HT1080 (cell line): ENCODE measurements at places on chromosomes 7 and 10.

DNA sequence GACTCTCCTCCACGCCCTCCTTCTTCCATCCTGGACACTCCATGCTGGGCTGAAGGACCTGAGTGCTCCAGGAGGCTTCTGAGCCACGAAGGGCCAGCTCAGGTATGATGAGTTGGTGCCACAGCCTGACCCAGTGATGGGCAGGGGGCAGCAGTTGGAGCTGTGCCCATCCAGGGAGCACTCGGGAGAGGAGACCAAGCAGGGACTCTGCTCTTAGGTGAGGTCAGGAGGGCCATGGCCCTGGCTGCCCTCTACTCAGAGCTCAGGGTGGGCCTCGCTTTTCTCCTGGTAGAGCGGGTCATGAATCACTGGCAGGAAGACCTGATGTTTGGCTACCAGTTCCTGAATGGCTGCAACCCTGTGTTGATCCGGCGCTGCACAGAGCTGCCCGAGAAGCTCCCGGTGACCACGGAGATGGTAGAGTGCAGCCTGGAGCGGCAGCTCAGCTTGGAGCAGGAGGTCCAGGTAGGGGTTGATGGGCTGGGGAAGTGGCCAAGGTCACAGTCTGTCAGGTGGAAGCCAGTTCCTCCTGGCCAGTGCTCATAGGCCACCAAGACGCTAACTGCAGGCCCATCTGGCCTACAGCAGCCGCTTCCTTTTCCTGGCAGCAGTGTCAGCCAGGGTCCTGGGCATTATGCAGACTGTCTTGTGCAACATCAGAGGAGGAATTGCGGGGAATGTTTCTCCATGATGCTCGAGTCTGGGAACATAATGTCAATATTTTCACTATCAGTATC, 50.8 kb downstream of the ALOX5 start:
- no peak for DNase-seq

GRCh38 chr7:17070231-17070708, 188.5 kb upstream of the AGR3 start:
- no peak for DNase-seq

DNA sequence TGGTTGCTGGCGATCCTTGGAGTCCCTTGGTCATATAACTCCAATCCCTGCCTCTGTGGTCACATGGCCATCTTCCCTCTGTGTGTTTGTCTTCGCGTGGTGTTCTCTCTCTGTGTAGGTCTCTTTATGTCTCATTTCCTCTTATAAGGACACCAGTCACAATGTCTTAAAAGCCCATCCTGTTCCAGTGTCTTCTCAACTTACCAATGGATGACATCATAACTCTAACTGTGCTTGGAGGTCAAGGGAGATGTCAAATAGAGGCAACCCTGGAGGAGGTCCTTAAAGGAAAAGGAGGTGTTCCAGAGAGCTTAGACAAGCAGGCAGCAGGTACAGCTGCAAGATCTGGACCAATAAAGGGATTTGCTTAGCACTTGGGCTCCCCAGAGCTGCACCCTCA, 143.0 kb downstream of the BUB3 start:
- DNase-seq: peak; percentile 40

DNA sequence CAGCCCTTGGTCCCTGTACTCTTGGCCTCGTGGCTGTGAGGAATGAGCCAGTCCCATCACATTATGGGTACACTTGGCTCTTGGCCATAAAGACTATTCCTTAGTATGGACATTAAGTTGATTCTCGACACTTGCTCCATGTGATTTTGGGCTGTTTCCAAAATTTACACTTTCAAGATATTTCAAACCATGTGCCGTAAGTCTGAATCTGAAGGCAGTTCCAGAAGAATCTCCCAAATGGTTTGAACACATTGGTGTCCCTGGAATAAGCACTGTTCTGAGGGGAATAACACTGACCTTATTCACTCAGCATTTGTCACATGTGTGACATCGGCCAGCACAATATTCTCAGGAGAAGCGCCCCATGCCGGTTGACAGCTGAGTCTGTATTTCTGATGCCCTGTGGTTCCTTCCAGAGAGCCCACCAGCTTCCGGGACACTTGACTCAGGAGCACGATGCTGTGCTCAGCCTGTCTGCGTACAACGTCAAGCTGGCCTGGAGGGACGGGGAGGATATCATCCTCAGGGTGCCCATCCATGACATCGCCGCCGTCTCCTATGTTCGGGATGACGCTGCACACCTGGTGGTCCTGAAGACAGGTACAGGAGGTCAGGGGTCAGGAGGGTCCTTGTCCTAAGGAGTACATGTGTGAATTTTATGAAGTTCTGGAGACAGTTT, 24.6 kb downstream of the NACAD start:
- no peak for DNase-seq

DNA sequence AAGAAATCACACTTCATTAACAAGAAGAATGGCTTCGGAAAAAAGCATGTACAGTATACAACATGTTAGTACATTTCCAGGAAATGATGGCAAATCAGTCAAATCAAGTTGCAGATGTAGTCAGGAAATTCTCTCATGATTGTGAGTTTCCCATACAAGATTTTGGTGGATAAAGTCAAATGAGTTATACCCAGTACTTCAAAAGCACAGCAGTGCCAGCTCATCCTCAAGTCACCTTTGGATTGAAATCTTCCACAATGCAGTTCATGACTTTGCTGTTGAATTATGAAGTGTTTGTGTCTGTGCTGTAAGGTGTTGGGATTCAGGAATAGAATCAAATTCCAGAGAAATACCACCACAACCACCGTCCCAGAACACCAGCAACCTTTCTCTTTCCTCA, 301.3 kb upstream of the BMPER start:
- DNase-seq: peak; percentile 12

- no peak for DNase-seq
Measured at GRCh38 chr10:132326344-132326889, 5.6 kb upstream of the LRRC27 start.

- no peak for DNase-seq
Measured at GRCh38 chr7:80533287-80533686, 21.4 kb upstream of the GNAT3 start.

DNA sequence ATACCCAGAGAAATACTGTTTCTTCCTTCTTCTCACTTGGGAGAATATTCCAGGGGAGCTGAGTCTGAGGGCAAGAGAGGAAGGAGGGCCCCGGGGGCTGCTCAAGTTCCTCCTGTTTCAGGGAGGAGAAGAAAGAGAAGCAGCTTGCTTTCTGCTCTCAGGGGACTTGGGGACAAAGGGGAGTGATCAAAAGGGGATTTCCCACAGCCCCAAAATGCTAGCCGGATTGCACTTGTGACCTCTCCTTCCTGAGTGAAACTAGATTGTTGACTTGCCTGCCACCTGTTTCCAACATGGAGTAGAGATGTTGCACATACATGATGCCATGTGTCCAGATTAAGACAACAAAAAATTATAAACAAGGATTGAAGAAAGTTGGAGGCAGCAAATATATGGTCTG, 28.7 kb upstream of the PDCD4 start:
- DNase-seq: no peak

DNA sequence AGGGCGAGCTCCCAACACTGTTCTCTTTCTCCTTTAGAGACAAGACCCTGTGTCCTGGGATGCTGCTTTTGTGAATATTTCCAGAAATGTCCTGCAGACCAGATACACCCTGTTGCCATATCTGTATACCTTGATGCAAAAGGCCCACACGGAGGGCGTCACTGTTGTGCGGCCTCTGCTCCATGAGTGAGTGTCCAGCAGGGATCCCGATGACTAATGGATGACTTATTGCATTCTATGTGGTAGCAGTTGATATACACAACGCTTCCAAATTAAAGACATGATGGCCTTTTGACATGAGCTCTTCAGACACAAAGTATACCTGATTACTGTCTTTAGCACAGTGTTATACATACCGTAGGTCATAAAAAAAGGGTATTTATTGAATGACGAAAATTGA, 45.0 kb upstream of the MGAM2 start:
- DNase-seq: peak; percentile 25

DNA sequence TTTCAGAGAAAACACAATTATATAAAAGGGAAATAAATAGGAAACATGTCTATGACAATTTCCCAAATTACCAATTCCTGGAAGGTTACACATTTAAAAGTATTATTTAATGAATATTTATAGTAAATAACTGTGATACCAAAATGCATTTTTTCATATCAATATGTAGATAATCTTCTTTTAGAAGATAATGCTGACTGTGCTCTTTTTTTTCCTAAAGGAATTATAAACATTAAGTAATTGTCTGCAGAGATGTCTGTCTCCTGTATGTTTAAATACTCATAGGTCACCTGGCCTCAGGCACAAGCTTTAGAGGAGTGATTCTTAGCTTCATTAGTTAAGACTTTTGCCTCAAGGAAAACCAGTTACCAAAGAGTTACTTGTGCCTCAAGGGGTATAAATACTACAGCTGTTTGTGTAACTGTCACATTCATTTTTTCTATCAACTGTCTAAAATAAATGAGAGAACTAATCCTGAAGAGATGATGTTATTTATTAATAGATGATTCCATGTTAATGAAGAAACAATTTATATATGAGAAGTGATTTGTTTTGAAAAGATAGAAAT, 77.1 kb downstream of the DNAJC1 start:
- DNase-seq: no peak
